ENCODE measurements at places on chromosomes 13 and 19. TPM values are rescaled to one million over a fixed set of nuclear protein-coding genes. Genes with fewer than 3 reads are reported as not detected.

ZSCAN4 gene
- total RNA-seq: not detected

ZNF578 gene
- not detected for total RNA-seq

ZIK1 gene
- not detected for total RNA-seq

SIGLECL1 gene
- total RNA-seq: not detected

TBXA2R gene
- 3.4 TPM for total RNA-seq

PEAK3 gene
- total RNA-seq: 0.22 TPM

ZNF829 gene
- total RNA-seq: 4.3 TPM

DIRAS1 gene
- total RNA-seq: 14.9 TPM

TBCB gene
- 417 TPM for total RNA-seq

ELF1 gene
- total RNA-seq: 6.9 TPM

ZFP82 gene
- total RNA-seq: not detected

CGB1 gene
- total RNA-seq: not detected

SKA3 gene
- total RNA-seq: 28.6 TPM

IGFL4 gene
- not detected for total RNA-seq

APOC4 gene
- total RNA-seq: not detected

CTU1 gene
- total RNA-seq: 8.6 TPM

ZNF229 gene
- not detected for total RNA-seq

CERS1 gene
- 5.3 TPM for total RNA-seq

ZNF285 gene
- total RNA-seq: not detected

GPR183 gene
- not detected for total RNA-seq

RCBTB2 gene
- total RNA-seq: 7.7 TPM

PPP1R12C gene
- 87.4 TPM for total RNA-seq

PNMA8A gene
- total RNA-seq: not detected

ATP4B gene
- not detected for total RNA-seq

SEMA6B gene
- 29.2 TPM for total RNA-seq

ZNF567 gene
- 9.3 TPM for total RNA-seq

KCNJ14 gene
- 0.55 TPM for total RNA-seq

SLC17A7 gene
- not detected for total RNA-seq

PDE4C gene
- not detected for total RNA-seq

N4BP2L1 gene
- total RNA-seq: 2.2 TPM

CATSPERD gene
- not detected for total RNA-seq

FGF22 gene
- not detected for total RNA-seq
